ENCODE measurements at places on chromosomes 2 and 18.
A peak's percentile ranks its signal among the peaks of the same experiment; 100 is the strongest.

DNA sequence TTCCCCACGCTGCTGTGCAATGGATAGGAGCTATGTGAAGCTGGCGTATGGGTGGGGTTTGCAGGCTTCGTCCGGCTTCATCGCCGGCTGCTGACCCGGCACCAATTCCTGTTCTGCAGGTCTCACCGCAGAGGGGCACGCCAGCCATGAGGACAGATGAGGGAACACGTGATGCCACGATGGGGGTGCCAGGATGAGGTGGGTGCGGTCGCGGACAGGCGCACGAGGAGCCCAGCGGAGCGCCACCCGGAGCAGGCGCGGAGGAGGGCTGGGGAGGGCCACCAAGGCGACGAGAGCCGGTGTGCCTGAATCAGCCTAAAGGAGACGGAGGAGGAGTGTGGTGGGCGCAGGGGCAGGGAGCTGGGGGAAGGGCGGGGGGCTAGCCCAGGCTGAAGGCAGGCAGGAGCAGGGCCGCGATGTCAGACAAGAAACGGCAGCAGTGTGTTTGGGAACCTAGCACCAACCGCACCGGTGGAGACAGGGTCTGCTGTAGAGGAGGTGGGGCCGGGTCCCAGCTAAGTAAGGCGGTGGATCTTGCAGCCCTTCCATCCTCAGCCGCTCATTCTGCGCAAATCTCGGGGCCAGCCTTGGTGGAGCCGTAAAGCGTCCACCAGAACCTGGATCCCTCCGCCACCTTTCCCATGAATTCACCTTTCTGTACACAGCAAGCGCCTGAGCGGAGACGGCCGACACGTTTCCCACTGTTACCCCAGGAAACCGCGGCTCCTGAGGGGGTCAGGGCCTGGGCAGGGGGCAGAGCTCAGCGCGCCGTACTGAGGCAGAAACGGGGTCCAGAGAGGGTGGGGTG, 17.0 kb upstream of the CD8A start:
- peak; percentile 15 for DNase-seq

GRCh38 chr2:610491-610890, 66.7 kb downstream of the TMEM18 start:
- DNase-seq, result no peak

DNA sequence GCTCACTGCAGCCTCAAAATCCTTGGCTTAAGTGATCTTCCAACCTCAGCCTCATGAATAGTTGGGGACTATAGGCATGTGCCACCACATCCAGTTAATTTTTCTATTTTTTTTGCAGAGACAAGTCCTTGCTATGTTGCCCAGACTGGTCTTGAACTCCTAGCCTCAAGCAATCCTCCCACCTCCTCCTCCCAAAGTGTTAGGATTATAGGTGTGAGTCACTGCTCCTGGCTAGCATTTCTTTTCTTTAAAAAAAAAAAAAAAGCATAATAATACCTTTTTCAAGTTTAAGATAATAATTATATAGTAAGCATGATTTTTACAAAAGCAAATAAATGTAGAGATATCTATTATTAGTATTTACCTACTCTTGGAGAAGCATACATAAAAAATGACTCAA, 36.1 kb downstream of the PPP4R1 start:
- no peak for DNase-seq

DNA sequence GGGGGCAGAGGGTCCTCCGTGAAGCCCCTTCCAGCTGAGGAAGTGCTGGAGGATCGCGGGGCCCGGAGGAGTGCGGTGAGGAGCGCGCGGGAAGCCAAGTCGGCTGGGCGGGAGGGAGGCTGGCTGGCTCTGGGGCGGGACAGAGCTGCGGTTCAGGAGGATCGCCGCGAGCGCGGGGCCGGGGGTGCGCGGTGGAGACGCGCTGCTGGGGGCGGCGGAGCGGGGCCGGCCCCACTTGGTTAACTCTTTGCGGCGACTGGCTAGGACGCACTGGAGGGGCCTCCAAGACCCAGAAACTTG, 464 bp downstream of the CYBRD1 start:
- peak; percentile 31 for DNase-seq

DNA sequence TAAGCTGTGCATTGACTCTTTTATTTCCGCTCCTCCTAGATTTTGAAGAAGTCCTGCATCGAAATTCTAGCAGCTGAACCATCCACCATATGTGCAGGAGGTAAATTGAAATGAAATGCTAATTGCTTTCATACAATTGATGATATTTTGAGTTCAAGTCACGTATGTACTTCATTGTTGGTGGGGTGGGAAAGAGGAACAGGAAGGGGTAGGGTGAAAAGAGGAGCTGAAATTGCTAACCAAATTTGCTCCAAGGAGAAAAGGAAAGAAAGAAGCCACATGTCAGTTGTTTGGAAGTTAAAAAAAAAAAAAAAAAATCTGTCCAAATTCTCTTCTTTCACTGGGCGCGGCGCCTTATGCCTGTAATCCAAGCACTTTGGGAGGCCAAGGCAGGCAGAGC, 77.8 kb downstream of the ANTXR1 start:
- DNase-seq, result no peak

- no peak for DNase-seq
Observed at GRCh38 chr18:12074736-12075135, 18.9 kb upstream of the ANKRD62 start.

DNA sequence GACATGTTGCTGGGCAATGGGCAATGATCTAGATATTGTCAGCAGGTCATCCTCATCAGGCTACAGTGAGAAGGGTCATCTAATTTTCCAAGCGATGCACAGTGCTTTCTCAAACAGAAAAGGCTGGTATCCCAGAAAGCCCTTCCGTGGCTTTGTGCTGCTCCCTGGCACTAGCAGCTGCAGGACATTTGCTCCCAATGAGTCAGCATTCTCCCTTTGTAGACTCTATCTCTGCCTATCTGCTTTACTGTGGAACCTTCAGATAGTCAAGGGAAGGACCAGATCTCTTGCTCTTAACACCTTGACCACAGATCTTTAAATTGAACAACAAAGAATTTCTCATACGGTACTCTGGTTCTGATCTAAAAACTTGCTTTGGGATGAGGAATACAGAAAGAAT, 101.4 kb downstream of the CDH2 start:
- DNase-seq, result no peak

DNA sequence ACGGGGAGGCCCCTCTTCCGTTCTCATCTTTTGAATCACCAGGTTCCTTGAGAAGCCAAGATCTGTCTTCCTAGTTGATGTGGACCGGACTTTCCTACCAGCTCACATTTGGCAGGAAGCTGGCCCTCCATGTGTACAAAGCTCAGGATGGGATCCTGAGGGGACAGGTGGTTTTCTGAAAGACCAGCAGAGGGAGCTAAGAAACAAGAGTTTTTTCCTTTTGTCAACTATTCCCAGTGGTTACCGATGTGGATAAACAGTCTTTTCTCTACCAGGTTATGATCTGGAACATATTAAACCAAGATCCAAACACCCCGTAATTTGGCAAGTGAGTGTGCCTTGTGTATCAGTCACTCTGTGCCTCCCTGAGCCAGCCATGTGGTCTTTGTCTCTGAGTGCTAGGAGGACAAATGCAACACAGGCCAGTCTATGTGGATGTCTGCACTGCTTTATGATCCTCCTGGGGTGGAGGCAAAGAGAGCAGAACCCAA, 25.1 kb upstream of the ARHGAP25 start:
- peak; percentile 70 for DNase-seq

- peak; percentile 82 for DNase-seq
Observed at GRCh38 chr2:177172034-177172880, 40.3 kb upstream of the HNRNPA3 start.

GRCh38 chr18:6269660-6270332, 144.9 kb downstream of the L3MBTL4 start:
- DNase-seq, result no peak

GRCh38 chr18:66674286-66674685, 70.4 kb upstream of the CDH19 start:
- DNase-seq, result no peak

DNA sequence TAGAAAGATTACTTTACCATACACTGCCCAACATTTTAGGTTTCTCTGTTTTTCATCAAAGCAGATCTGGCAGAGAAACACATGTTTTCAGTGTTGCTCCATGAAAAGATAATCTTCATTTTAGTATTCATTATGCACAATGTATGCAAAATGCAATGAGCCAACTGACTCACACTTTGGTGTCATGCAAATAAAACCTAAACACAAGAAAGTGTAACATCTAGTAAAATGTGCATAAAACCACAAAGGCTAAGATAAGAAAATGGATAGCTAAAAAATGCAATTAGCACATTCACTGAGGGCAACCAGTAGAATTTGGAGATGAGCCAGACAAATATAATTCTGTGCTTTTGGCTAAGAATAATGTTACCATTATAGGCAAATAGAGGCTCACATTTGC, 203.5 kb upstream of the UBE2E3 start:
- no peak for DNase-seq

DNA sequence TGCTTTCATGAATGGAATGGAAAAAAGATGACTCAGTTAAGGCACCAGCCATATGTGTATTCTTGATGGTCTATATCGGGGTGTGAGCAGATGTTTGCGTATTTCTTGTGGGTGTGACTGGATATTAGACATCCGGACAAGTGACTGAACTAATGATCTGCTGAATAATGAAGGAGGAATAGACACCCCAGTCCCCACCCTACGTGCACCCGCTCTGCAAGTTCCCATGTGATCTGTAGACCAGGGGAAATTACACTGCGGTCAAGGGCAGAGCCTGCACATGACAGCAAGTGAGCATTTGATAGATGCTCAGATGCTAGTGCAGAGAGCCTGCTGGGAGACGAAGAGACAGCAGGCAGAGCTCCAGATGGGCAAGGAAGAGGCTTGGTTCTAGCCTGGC, 12.4 kb upstream of the PRLH start:
- no peak for DNase-seq

DNA sequence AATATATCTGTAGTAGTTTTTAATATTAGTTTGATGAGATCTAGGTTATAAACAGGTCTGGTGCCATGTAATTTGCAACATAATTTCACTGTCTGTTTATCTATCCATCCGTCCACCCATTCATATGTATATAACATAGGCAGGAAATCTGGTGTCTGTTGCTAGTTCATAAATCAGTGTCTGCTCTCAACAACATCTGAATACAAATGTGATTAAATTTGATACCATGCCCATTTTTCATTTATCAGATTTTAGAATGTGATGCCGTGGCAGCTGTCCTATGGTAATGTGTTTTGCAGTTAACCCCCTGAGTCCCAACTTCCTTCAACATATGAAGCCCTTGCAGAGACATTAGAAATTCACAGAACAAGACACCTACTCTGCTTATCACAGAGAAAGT, 228.4 kb downstream of the CMPK2 start:
- DNase-seq, result no peak

DNA sequence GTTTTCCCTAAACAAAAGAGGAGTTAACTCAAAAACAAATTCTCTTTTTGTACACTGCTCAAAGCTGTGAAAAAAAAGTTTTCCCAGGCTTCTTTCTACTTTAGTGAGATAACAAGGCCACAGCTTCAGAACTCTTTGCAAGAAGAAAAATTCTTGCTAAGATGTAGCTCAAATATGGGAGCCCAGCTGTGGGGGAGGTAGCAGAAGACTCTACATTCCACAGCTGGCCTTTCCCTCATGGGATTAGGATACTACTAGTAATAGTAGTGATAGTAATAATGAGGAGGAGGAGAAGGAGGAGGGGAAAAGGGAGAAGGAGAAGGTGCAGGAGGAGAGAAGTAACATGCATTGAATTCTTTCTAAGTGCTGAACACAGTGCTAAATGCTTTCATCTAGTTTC, 19.2 kb upstream of the CERS6 start:
- DNase-seq, result no peak

GRCh38 chr18:26862084-26862483, 3.4 kb downstream of the AQP4 start:
- no peak for DNase-seq

- DNase-seq, result peak; percentile 16
Observed at GRCh38 chr2:196389670-196390069, 218.3 kb upstream of the STK17B start.

- DNase-seq, result no peak
Observed at GRCh38 chr18:21452796-21453510, 147.6 kb downstream of the ESCO1 start.

DNA sequence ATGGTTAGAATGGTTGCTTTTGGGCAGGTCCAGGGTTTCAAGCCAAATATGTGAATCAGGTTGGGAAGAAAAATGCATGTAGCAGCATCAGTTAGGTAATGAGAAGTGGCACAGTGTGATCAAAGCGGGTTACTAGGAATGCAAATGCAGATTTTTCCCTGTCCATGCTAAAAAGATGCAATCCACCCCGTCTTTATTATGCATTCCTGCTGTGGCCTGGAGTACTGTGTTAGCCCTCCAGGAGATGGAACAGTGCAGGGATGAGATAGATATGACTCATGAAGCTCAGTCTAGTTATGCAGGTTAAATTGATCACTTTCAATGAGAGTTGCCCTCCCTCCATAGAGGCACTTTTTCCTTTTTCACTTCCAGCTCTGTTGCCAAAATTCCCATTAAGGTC, 283.8 kb downstream of the CTNNA2 start:
- no peak for DNase-seq

DNA sequence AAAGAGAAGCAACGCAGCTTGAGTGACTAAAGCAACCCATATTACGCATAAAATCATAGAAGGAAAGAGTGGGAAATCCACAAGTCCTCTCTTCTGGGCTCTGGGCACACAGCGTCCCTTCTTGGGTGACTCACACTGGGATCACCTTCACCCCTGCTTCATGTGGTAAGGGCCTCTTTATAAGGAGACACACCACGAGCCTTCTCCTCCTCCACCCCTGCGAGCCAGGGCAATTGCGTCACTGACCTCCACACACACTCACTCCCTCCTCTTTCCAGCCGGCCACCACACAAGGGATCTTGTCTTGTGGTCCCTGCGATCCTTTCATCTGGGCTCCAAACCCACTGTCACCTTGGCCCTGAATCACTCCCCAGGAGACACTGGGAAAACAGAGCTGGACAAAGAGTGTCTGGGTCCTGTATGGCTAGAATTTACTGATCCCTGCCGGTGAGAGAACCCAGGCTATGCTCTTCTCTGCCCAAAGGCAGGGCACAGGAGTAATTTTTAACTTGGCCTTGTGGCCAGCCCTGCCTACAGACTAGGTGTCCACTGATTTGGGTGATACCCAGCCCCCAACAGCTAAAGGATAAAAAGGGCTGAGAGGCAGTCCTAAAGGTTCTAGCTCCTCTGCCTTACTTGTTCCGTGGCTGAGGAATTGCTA, 35.3 kb downstream of the NHEJ1 start:
- DNase-seq, result peak; percentile 70

DNA sequence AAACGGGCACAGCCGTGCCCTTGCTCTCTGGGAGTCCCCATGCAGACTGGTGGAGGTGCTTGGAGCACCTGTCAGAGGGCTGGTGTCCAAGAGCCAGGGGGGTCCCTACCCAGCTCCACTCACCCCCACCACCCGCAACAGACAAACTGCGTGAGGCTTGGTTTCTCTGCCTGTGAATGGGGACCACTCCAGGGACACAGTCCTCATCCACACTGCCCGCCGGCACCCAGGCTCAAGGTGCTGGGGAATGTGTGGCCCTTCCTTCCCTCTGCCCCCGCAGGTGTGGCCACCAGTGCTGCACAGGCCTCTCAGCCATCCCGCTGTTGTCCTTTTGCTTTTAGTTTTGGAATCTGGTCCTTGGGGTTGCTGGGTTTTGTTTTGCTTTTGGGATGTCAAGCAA, 136.5 kb upstream of the ZNF236 start:
- no peak for DNase-seq

- peak; percentile 5 for DNase-seq
Observed at GRCh38 chr2:148122788-148123187, 101.9 kb downstream of the MBD5 start.

- DNase-seq, result no peak
Observed at GRCh38 chr18:22847392-22847791, 85.7 kb upstream of the RBBP8 start.

All from AG08395 (cell line).